ENCODE measurements at places on chromosomes 2 and 18.

GRCh38 chr2:106165561-106165960 is 28.5 kb downstream of the UXS1 start:
- no peak for DNase-seq

GRCh38 chr18:10927286-10927992 is 221.9 kb downstream of the PIEZO2 start:
- no peak for DNase-seq

DNA sequence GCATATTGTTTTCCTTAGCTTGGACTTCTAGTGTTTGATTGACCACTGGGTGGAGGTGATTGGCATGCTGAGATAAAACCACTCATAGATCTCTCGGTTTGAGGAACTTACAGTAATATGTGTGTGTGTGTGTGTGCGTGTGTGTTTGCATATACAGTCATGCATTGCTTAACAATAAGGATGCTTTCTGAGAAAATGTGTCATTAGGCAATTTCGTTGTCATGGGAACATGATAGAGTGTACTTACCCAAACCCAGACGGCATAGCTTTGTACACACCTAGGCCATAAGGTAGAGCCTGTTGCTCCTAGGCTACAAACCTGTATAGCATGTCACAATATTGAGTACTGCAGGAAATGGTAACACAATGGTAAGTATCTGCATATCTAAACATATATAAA is 167.3 kb downstream of the NYAP2 start:
- DNase-seq: no peak

DNA sequence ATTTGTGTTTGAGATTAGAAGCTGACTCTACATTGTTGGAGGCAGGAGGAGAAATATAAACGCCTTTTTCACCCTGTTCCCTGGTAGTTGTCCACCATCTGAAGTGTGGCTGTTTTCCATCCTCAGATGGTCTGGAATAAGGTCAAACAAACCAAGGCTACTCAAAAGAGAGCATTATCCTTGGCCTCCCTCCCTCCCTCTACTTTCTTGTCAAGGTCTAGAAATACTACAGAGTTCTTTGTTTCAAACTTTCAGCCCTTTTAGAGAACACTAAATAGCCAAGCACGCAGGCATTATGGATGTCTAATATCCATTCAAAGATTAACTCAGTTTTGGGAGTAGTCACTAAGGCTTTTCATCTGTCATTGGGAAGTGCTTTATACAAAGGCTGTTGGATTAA is 215.8 kb upstream of the ITGA4 start:
- DNase-seq: no peak

DNA sequence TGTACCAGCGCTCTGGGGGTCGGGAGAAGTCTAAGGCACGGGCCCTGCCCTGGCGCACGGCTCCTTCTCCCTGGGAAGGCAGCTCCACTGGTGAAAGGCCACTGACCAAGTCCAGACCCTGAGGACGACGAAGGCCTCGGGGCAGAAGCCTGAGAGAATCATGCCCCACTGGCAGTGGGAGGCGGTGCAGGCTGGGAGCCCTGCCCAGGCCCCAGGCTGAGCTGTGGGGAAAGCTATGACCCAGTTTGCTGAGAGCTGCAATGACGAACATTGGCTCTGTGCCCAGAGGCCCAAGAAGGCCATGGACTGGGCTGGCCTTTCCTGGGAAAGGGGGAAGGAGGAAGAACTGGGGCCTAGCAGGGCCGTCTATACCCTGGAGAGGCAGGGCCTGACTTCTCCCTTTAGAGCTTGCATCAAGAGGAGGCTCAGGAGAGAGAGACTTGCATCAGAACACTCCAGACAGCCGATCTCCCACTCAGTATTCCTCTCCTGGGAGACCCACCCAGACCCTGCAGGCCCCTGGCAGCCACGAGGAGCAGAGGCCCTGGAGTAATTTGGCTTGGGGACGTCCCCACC is 32.9 kb downstream of the HS1BP3 start:
- DNase-seq: peak; percentile 82

GRCh38 chr2:100278986-100279385 is 43.3 kb downstream of the LONRF2 start:
- no peak for DNase-seq

DNA sequence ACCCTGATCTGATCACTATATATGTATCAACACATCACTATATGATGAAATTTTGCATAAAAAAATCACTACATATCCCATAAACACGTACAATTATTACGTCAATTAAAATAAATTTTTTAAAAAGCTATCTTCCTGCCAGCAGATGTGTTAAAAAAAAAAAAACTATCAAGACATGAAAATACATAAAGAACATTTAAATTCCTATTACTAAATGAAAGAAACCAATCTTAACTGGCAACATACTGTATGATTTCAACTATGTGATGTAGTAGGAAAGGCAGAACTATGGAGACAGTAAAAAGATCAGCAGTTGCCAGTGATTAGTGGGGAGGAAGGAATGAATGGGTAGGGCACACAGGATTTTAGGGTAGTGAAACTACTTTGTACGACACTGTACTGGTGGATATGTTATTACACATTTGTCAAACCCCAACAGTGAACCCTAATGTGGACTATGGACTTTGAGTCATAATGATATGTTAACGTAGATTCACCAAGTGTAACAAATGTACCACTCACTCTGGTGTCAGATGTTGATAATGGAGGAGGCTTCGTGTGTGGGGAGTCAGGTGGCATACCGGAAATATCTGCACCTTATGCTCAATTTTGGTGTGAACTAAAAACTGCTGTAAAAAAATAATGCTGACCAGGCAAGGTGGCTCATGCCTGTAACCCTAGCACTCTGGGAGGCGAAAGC is 27.4 kb downstream of the USP34 start:
- no peak for DNase-seq

- DNase-seq: no peak
These were observed 74.7 kb upstream of the TEX51 start for GRCh38 chr2:126823951-126824350.

DNA sequence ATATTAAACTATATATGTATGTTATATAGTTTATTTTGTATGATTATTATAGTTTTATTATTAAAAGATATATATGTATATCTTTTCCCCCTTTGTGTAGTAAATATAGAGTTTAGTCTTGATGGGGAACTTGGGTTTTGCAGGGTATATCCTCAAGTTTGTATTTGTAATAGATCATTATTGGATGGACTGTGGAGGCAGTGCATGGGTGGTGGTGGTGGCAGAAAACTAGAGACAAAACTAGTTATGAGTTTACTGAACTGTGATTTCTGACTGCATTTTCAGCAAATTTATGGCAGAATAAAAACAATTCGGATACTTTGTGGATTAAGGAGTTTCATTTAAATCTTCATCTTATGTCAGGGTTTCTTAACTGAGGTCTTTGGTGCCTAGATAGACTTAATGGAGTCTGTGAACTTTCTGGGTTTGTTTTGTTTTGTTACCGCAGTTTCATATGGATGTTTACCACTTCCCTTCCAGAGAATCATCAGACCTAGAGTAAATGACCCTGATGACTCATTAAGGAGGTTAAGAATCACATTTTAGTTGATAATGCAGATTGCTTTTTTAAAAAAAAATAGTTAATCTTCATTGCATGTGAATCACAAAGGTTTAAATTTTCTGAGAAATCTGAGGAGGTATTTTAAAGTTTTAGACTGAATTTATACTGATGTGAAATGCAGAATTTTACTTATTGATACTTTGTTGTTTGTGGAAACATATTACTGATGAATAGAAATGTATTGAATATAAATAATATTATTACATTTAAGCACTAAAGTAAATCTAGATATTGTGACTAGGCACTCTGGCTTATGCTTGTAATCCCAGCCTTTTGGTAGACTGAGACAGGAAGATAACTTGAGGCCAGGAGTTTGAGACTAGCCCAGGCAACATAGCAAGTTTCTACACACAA is 14.5 kb downstream of the EPC2 start:
- DNase-seq: no peak

DNA sequence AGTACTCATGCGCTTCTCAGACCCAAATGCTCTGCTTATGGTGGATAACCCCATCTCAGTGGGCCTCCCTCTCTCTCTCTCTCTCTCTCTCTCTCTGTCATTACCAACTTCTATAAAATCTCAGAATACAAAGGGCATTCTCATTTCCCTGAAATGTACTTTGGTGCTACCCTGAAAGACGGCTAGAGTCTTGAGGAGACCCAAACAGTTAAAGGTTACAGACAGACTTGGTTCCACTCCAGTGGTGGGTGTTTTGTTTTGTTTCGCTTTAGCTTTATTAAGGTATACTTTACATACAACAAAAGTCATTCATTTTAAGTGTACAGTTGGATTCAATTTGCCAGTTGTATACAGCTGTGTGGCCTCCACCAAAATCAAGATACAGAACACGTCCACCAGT is 60.9 kb downstream of the BCL11A start:
- DNase-seq: no peak

- DNase-seq: no peak
These were observed 180.7 kb upstream of the CRIM1 start for GRCh38 chr2:36174920-36175319.

DNA sequence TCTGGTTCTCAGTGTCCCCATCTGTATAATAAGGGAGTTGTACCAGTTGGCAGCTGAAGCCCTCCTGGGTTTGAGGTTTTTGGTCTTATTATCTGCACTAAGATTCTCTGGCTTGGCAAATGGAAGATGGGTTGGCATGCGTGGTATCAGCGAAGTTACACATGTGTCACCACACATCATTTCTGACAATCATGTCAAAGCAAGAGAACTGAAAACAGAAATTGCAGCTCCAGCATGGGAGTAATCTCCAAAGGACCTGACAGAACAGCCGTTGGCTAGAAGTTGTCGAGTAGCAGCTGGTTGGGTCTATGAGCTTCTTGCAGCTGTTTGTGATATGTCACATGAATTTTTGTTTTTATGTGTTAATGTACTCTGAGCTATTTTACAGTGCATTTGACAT is 317.4 kb downstream of the SLC4A3 start:
- no peak for DNase-seq

- no peak for DNase-seq
These were observed 127.9 kb upstream of the NOL4 start for GRCh38 chr18:34352385-34353163.

- DNase-seq: peak; percentile 52
These were observed 61.3 kb downstream of the LONRF2 start for GRCh38 chr2:100260712-100261620.

DNA sequence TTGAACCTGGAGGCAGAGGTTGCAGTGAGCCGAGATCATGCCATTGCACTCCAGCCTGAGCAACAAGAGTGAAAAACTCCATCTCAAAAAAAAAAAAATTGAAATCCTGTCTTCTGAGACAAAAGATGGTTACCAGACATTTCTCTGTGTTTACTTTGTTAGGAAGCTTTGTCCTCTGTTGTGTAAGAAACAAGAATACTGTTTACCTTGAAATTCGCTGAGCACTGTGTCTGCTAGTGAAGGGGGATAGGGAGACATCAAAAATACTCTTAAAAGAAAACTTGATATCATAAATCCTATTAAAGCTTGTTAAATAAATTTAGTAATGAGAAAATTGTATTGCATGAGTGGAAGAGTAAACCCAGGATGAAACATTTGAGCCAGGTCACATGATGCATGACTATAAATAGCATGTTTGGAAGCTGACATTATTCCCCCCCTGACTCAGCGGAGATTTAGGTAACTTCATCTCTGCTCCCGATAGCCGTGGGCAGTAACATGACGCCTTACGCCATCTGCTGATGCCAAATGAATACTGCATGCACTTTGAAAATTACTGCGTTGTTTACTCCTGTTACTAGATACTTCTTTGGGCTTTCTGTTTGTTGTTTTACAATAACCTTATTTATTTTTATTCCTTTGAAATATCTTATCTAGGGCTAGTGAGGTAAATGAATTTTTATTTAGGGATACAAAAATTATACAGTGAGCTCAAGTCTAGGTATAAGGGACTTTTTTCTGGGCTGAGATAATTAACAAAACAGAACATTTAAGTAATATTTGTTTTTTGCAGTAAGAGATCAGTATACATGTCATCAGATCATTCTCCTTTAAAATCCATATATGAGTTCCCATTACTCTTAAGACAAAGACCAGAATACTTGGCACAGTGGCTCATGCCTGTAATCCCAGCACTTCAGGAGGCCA is 134.9 kb downstream of the MAP3K20 start:
- DNase-seq: peak; percentile 26

DNA sequence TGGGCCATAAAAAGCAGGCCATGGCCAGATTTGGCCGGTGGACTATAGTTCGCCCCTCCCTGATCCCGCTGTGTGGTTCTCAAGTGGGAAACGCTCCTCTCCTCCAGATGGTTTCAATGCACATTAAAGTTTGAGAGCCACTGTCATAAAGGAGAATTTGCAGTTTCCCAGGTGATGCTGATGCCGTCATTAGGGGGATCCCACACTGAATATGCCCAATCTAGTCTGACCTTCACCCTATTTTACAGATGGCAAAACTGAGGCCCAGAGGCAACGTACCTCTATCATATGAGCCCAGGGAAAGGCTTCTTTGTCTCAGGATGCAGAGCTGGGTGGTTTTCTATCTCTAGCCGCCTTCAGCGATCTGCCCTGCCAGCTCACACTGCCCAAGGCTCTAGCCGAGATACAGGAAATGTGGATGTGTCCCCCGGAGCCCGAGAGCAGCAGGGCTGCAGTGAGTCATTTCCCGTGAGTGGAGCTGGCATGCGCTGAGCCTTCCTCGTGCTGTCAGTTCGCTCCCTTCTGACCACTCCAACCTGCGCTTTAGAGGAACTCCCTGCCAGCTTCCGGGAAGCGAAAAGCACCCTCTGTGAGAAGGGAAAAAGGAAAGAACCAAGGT is 116.2 kb downstream of the SMAD7 start:
- DNase-seq: no peak

DNA sequence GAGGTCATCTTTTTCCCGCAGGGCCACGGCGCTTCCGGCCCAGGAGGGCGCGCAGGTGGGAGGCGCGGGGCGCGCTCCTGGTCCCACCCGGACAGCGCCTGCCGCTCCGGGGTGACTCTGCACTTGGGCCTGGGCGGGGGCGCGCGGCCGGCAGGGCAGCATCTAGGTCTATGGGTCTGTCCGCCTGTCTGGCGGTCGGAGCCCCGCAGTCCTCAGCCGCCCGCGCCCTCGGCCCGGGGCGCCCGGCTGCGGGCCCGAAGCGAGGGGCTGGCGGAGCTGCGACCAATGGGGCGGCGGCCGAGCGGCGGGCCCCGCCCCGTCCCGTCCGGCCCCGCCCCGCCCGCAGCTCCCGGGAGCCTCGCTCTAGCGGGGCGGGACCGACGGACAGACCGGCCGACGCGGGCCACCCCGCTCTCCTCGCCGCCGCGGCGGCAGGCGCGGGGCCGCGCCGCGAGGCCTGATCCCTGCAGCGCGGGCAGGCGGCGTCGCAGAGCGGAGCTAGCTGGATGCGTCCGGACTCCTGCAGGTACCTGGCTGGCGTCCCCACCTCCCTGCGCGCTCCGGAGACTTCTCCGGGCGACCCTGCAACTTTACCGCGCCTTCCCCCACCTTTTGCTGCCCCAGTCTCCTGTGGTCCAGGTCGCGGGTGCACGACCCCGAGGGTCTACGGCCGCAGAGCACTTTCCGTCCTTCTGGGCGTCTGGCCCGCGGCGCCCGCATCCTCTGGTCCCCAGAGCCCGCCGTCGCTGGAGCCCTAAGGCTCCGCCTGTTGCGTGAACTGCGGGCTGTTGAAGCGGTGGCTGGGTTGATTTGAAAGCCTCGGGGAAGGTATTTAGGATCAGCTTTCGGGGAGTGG is at the start of gene KCNS3:
TSS of gene KCNS3 (plus strand) at position 387 of the 856 bp plus-strand sequence. CDS start 52,342 bp downstream, outside the sequence.
- DNase-seq: no peak
